ENCODE measurements at places on chromosomes 1 and 21.

- no peak overlapping the region for H3K4me3 ChIP-seq
- no peak for DNase-seq
- H3K27me3 ChIP-seq, result no peaks in the 10 kb centered on the region
These were observed 6.9 kb downstream of the USP48 start for GRCh38 chr1:21775985-21776562.

DNA sequence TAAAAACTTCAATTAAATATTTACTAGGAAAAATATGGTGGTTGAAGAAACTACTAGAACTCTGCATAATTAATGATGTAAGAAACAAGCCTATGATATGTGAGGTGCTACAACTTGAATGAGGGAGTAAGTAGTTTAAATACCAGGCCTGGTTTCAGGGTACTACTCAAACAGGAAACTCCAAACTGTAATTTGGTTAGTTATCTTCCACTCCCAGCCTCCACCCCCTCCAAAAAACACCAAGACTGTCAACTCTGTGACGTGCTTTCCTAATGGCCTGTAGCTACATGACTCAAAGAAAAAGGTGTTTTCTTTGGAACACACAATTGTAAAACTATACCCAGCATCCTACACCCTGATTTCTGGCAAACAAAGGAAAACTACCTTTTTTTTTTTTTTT is 55.9 kb upstream of the RCC1 start:
- no peak overlapping the region for H3K4me3 ChIP-seq
- DNase-seq, result no peak
- no peaks in the 10 kb centered on the region for H3K4me1 ChIP-seq
- peak overlapping the region; percentile 5 for H3K27ac ChIP-seq

DNA sequence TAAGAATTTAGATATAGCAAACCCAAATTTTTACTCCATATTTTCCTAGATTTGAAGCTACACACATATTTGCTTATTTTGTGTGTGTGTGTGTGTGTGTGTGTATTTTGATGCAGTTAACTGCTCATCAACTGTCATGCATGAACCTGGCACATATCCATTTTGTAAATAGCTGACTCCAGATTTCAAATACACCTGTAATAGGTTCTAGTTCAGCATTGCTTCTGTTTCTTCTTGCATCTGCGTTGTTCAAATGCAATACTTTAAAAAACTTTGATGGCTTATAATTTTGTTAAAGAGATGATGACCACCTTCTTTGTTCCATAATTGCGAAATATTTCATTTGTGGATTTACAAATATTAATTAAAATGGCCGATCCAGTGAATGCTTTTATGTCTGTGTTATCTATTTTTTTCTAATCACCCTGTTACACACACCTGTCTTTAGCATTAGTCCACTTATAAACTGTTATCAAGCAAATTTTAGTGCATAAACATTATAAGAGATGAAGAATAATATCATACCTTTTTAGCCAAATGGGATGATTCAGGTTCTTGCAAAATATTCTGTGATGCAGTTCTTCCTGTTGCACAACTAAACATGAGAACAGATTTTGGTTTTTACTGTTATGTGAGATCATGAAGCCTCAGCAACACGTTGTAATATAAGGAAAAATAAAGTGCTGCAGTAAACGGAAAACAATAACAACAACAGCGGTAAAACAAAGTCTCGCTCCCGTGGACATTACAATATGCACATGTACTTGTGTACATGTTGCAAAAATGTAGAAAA is 12.7 kb upstream of the S100A11 start:
- no peak overlapping the region for H3K4me3 ChIP-seq
- no peak for DNase-seq
- peaks cover 3% of the 10 kb centered on the region for H3K4me1 ChIP-seq
- H3K27ac ChIP-seq, result peak overlapping the region; percentile 96
- H3K36me3 ChIP-seq, result no peaks in the 10 kb centered on the region

DNA sequence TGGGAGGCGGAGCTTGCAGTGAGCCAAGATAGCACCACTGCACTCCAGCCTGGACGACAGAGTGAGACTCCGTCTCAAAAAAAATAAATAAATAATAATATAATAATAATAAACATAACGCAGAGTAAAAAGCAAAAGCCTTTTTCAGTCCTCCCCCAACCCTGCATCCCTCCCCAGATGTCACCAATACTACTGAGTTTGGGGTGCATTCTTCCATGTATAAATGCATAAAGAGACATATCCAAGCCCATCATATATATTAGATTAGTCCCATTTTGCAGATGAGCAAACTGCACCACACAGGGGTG is 930 bp upstream of the ADAMTSL4 start:
- peak overlapping the region; percentile 97 for H3K27ac ChIP-seq
- no peaks in the 10 kb centered on the region for H3K36me3 ChIP-seq
- no peaks in the 10 kb centered on the region for H3K27me3 ChIP-seq

DNA sequence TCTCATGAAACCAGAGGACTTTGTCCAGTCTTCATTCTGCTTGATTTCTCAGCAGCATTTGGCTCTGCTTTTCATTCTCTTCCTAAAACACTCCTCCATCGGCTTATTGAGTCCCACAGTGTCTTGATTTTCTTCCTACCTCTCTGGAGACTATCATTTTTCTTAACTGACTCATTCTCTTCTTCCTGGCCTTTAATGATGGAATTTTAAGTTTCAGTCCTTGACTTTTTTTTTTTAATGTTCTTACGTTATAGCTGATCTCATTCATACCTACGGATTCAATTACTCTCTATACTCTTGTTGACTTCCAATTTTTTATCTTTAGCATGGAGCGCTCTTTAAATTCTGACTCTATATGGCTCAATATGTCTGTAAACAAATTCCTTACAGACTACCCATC is 111.1 kb downstream of the NEK7 start:
- no peaks in the 10 kb centered on the region for H3K36me3 ChIP-seq
- no peak overlapping the region for H3K4me3 ChIP-seq
- no peaks in the 10 kb centered on the region for H3K4me1 ChIP-seq

- H3K4me1 ChIP-seq, result no peaks in the 10 kb centered on the region
- H3K4me3 ChIP-seq, result no peak overlapping the region
- no peak overlapping the region for H3K27ac ChIP-seq
- H3K36me3 ChIP-seq, result no peaks in the 10 kb centered on the region
- DNase-seq, result no peak
These were observed 2206.0 kb downstream of the MRPL39 start for GRCh38 chr21:23401278-23401677.
